ENCODE measurements at places on chromosomes 5 and 9. TPM values are rescaled to one million over a fixed set of nuclear protein-coding genes. Genes with fewer than 3 reads are reported as not detected.
A peak's percentile ranks its signal among the peaks of the same experiment; 100 is the strongest.

DNA sequence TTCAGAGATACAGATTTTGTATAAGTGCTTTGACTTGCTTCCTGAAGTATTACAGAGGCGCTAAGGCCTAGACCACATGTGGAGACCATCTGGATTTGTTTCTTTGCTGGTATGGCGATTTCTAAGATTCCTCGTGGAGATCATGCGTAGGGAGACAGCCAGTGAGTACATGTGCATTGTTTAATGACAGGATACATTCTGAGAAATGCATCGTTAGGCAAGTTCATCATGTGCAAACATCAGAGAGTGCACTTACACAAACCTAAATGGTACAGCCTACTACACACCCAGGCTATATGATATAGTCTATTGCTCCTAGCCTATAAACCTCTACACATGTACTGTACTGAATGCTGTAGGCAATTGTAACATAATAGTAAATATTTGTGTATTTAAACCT, 16.5 kb upstream of the CEP120 start:
- peaks cover 5% of the 10 kb centered on the region for H3K4me1 ChIP-seq
- H3K36me3 ChIP-seq: no peaks in the 10 kb centered on the region
- H3K27ac ChIP-seq: no peak overlapping the region
- no peak for DNase-seq
- H3K27me3 ChIP-seq: no peaks in the 10 kb centered on the region

DNA sequence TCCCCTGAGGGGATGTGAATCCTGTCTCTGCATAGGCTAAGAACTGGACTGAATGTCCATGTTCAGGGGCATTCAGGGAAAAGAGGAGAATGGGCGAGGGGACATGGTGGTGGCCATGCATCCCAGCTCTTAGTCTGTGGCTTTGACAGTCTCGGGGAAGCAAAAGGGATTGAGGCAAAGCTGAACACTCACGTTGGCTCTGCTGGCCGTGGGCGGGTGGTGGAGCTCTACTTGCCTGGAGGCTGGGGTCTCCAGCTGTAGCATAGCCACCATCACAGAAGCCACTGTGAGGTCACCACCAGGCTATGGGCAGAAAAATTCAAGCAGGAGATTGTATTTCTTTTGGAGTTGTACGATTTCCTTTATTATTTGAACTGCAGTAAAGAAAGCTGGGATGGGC, 4.1 kb downstream of the GARIN3 start:
- H3K4me1 ChIP-seq: peaks cover 50% of the 10 kb centered on the region
- no peak for DNase-seq
- H3K36me3 ChIP-seq: no peaks in the 10 kb centered on the region
- no peak overlapping the region for H3K4me3 ChIP-seq
- H3K27me3 ChIP-seq: no peaks in the 10 kb centered on the region
- H3K27ac ChIP-seq: no peak overlapping the region

DNA sequence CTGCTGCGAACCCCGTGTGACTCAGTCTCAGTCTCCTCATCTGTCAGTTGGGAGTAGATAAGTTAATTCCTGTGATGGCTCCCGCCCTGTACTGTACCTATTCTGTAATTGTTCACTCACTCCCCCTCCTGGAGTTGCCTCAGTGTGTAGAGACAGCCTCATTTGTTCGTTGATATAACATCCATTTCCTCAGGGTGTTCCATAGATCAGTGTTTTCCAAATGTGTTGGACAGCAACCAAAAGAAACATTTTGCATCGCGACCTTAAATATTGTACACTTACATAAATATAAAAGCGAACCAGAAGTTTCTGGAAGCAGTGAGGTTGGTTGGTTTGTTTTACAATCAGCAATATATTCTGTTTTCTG, 698 bp downstream of the NFX1 start:
- no peak for DNase-seq
- H3K4me3 ChIP-seq: peak overlapping the region; percentile 92
- H3K36me3 ChIP-seq: peaks cover 33% of the 10 kb centered on the region
- no peaks in the 10 kb centered on the region for H3K27me3 ChIP-seq

DNA sequence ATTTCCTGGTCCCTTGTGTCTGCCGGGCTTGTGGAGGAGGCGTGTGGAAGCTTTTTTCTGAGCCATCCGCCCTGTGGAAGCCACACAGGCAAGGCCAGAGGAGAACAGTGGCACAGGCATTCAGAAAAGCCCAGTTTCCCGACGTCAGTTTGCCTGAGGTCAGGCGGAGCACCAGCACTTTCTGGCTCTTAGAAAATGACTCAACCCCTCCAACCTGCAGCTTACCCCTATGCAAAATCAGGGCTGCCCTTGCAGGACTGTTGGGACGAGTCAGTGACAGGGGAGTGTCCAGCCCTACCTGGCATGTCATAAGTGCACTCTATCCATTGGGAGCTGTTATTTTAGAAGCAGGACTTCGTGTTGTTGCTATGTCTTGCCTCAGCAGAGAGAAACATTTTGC, 216.0 kb downstream of the NR3C1 start:
- DNase-seq: no peak
- H3K4me1 ChIP-seq: peaks cover 6% of the 10 kb centered on the region
- no peak overlapping the region for H3K4me3 ChIP-seq
- no peaks in the 10 kb centered on the region for H3K27me3 ChIP-seq

DNA sequence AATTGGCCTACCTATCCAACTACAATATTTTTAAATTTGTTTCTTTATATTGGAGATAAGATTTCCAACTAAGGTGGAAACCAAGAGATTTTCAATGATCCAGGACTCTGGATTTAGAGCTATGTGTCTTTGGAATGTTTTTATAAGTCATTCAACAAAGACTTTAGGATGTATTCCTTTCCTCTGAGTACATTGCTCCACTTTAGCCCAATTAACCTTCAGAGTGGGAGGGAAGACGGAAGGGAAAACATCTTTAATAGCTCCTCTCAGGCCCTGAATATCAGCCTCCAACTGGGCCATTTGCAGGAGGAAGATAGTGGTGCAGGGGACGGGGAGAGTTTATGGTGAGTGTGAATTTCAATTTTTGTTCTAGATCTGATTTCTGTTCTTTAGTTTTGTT, 239.2 kb downstream of the PIK3R1 start:
- no peak overlapping the region for H3K4me3 ChIP-seq
- no peak for DNase-seq
- H3K27me3 ChIP-seq: no peaks in the 10 kb centered on the region
- H3K36me3 ChIP-seq: no peaks in the 10 kb centered on the region

DNA sequence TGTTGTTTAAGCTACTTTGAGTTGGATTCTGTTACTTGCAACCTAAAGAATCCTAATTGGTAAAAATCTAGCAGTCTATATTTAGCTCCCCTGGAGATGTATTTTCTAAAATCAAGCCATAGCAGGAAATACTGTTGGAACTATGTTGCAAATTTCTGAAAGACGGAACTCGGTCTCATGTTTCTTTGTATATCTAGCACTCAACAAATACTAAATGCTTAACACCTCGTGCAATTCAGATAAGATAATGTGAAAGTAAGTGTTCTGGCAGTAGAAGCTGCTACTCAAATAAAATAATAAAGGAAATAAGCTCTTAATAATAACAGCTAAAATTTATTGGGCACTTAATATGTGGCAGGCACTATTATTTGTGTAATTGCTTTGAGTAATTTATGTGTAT, 10.9 kb upstream of the PRELID2 start:
- no peaks in the 10 kb centered on the region for H3K4me1 ChIP-seq
- no peaks in the 10 kb centered on the region for H3K36me3 ChIP-seq
- H3K27me3 ChIP-seq: no peaks in the 10 kb centered on the region
- no peak overlapping the region for H3K27ac ChIP-seq

DNA sequence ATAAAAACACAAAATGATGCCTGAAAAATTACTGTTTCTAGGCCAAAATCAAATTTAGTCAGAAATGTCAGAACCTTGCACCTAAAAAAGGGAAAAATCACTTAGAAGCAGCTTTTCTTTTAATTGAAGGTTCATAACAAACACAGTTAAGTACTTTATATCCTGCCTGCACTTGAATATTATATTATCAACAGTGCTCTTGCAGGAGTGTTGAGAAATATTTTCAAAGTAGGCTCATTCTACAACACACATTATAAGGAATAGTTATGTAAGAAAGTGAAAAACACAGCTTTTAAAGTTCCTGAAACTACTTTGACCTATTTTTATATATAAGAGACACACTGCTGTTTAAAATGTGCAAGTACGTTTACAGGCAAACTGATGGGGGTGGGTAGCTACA, 8.3 kb downstream of the EDIL3 start:
- no peak overlapping the region for H3K4me3 ChIP-seq
- H3K27ac ChIP-seq: no peak overlapping the region
- H3K4me1 ChIP-seq: no peaks in the 10 kb centered on the region
- DNase-seq: no peak
- no peaks in the 10 kb centered on the region for H3K27me3 ChIP-seq
- no peaks in the 10 kb centered on the region for H3K36me3 ChIP-seq

DNA sequence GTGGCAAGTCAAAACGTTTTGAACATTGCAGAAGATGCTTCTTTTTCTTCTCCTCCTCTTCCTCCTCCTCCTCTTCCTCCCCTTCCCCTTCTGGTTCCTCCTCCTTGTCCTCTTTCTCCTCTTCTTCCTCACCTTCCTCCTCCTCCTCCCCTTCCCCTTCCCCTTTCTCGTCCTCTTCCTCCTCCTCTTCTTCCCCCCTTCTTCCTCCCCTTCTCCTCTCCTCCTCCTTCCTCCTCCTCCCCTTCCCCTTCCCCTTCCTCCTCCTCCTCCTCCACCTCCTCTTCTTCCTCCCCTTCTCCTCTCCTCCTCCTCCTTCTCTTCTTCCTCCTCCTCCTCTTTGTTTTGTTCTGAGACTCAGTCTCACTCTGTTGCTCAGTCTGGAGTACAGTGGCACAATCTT, 167.0 kb upstream of the SV2C start:
- H3K4me1 ChIP-seq: no peaks in the 10 kb centered on the region
- no peak for DNase-seq
- H3K27me3 ChIP-seq: peaks cover 10% of the 10 kb centered on the region
- no peak overlapping the region for H3K4me3 ChIP-seq

DNA sequence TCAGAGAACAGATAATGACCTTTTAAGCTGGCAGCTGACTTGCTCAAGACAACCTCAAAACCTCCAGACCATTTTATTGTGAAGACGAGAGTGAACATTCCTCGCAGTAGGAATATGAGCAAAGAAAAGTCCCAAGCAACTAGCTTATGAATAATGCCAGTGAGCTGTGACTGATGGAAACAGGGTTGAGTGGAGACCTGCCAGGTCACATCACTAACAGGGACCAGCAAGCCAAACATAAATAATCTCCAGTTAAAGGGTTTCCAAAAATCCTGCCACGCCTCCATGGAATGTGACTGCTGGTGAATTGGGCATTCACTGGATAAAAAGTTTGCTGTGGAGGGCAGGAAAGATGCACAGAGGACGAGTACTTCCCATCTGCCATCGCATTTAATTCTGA, 185.4 kb downstream of the CRB2 start:
- no peak overlapping the region for H3K27ac ChIP-seq
- no peak overlapping the region for H3K4me3 ChIP-seq
- no peaks in the 10 kb centered on the region for H3K27me3 ChIP-seq
- H3K4me1 ChIP-seq: no peaks in the 10 kb centered on the region
- H3K36me3 ChIP-seq: no peaks in the 10 kb centered on the region

- H3K36me3 ChIP-seq: no peaks in the 10 kb centered on the region
- no peaks in the 10 kb centered on the region for H3K27me3 ChIP-seq
- H3K4me1 ChIP-seq: no peaks in the 10 kb centered on the region
- no peak overlapping the region for H3K27ac ChIP-seq
- H3K4me3 ChIP-seq: no peak overlapping the region
Measured at GRCh38 chr5:41415242-41415641, 95.2 kb downstream of the PLCXD3 start.

- H3K4me1 ChIP-seq: no peaks in the 10 kb centered on the region
- H3K4me3 ChIP-seq: no peak overlapping the region
- H3K27me3 ChIP-seq: no peaks in the 10 kb centered on the region
- H3K27ac ChIP-seq: no peak overlapping the region
- no peaks in the 10 kb centered on the region for H3K36me3 ChIP-seq
- no peak for DNase-seq
Measured at GRCh38 chr9:134598884-134599245, 42.7 kb upstream of the COL5A1 start.

- H3K4me3 ChIP-seq: no peak overlapping the region
- no peak overlapping the region for H3K27ac ChIP-seq
- H3K36me3 ChIP-seq: peaks cover 30% of the 10 kb centered on the region
- peaks cover 10% of the 10 kb centered on the region for H3K4me1 ChIP-seq
Measured at GRCh38 chr9:37128051-37128450, 7.7 kb downstream of the ZCCHC7 start.

GRCh38 chr5:15585128-15585527, 85.1 kb downstream of the FBXL7 start:
- no peaks in the 10 kb centered on the region for H3K27me3 ChIP-seq
- H3K4me1 ChIP-seq: no peaks in the 10 kb centered on the region
- no peaks in the 10 kb centered on the region for H3K36me3 ChIP-seq

DNA sequence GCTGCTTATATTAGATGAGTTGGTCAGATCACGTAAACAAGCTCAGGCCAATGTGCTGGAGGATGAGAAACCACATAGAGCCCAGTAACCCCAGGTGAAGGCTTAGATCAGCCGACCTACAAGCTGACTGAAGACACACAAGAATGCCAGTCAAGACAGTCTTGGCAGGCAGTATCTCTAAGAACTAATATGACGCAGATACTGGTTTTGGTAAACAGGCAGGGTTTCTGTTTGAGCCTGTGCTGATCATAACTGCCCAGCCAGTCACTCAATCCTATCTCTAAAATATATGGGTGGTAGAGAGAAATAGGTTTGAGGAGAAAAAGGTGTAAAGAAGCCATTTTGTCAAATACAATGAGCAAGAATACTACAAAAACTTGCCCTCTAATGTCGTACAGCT, 7.8 kb upstream of the RIGI start:
- no peaks in the 10 kb centered on the region for H3K4me1 ChIP-seq
- no peak overlapping the region for H3K27ac ChIP-seq
- H3K36me3 ChIP-seq: no peaks in the 10 kb centered on the region
- no peak for DNase-seq
- H3K4me3 ChIP-seq: no peak overlapping the region

- H3K27me3 ChIP-seq: no peaks in the 10 kb centered on the region
- H3K36me3 ChIP-seq: no peaks in the 10 kb centered on the region
- no peak overlapping the region for H3K27ac ChIP-seq
Measured at GRCh38 chr5:2001300-2001699, 118.6 kb upstream of the IRX4 start.

GRCh38 chr9:78821126-78821822, 524.3 kb downstream of the PSAT1 start:
- no peaks in the 10 kb centered on the region for H3K27me3 ChIP-seq
- H3K36me3 ChIP-seq: no peaks in the 10 kb centered on the region
- no peak overlapping the region for H3K4me3 ChIP-seq
- H3K4me1 ChIP-seq: peaks cover 2% of the 10 kb centered on the region
- no peak for DNase-seq

DNA sequence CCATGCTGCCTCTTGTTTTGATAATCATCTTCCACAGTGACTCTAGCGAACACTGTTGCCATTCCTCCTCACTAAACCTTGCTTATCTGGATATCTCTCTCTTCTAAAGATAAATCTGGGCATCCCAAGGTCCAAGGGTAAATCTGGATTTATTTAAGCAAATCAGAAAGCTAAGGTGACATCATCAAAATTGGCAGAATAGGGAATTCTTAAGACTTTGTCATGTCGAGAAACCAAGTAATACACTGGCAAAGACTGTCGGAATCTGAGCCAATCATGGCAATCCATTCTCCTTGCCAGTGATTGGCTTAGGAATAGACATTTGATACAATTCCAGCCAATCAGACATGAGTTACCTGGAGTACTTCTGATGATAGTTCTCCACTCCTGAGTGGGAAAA, 362.7 kb upstream of the PTGER4 start:
- H3K4me1 ChIP-seq: no peaks in the 10 kb centered on the region
- no peaks in the 10 kb centered on the region for H3K36me3 ChIP-seq

- no peak overlapping the region for H3K4me3 ChIP-seq
- H3K27me3 ChIP-seq: no peaks in the 10 kb centered on the region
- no peak for DNase-seq
- H3K4me1 ChIP-seq: no peaks in the 10 kb centered on the region
- no peaks in the 10 kb centered on the region for H3K36me3 ChIP-seq
Measured at GRCh38 chr5:68995845-68996545, 97.8 kb upstream of the SLC30A5 start.

DNAH5 gene
- total RNA-seq: not detected

PURA gene
- total RNA-seq: 7.9 TPM

GABRA6 gene
- not detected for total RNA-seq

Data from CD4-positive, alpha-beta T cell (primary cell).